NCI-H524 (cell line): ENCODE measurements at places on chromosomes 1 and 21.

DNA sequence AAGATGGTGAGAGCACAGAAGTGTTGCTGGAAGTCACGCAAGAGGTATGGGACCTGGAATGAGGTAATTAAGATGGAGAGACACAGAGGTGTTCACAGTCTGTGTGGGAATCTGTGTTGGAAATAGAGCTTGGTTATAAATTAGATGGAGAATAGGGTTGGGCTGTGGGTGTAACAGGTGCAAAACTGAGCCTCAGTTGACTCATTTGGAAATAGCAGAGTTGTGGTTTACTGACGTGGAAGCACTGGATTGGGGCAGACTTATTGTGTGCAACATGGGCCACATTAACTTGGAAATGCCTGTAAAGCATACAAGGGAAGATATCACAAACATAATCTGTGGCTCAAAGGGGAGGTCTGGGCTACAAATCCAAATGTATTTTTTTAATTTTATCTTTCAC lies 13.0 kb downstream of the CAMSAP2 start:
- no peak for DNase-seq

DNA sequence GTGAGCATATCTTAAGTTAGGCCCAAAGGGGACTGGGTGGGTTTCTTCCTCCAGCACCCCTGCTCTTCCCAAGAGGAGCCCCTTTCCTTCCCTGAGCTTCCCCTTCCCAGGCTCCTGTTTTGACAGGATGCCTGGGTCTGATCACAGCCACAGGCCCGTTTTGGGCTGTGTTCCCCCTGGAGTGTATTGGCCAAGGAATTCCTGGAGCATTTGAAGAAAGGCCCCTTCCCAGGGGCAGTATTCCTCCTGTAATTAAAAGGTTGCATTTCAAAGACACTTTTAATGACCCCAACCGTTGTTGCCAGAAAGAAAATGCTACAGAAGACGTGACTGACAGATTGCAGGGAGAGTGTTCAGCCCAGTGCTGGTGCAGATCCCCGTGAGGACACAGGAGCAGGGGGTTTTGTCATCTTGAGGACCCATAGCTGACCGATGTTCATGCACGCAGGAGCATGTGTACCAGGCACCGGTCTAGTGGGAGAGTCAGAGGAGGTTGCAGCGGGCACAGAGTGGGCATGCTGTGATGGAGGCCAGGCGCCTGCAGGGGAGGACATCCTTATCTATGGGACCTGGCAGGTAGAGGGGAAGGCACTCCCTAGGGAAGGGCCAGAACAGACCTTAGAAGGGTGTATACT lies 19.3 kb upstream of the LBR start:
- DNase-seq: no peak

DNA sequence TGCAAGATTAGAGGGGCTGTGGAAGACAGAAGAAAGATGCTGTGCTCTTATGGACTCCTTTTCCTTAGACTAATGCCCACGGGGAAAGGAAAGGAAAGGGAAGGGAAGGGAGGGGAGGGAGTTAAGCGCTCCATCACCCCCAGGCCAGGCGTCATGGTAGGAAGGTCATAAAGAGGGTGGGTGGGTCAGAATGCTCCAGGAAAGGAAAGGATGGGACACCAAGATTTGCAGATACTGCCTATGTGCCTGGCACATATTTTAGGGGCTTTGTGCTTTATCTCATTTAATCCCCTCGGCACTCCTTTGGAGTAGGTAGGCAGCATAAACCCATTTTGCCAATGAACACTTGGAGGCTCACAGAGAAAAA lies 41.4 kb downstream of the MAB21L3 start:
- no peak for DNase-seq

DNA sequence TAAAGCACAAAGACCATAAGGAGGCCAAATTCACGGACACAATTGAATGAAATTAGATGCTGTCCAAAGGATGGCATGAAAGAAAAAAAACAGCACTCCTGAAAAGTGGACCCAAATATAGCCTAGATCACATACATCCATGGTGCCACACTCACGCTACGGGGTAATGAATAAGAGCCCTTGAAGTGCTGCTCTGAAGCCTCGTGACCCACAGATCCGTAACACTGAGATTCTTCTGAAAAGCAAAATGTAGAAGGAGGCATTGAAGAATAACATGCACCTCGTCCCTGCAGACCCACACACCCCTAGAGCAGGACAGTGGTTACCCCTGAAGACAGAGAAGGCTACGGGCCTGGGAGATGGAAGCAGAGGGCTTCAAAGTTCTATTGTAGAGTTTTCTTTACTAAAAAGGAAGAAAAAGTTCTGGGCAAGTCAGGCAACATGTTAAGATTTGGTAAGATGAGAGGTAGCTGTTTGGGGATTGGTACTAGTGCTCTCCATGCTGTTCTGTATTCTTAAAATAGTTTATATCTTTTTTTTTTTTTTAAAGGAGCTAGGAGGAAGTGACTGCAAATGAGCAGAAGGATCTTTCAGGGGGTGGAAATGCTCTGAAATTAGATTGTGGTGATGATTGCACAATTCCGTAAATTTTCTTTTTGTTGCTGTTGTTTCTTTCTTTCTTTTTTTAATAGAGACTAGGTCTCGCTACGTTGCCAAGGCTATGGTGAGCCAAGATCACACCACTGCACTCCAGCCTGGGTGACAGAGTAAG lies 4.1 kb upstream of the ITGB2 start:
- DNase-seq: no peak

- no peak for DNase-seq
Measured at GRCh38 chr1:118047006-118047649, 117.6 kb downstream of the WDR3 start.

GRCh38 chr21:21713651-21714180 lies 715.5 kb downstream of the NCAM2 start:
- no peak for DNase-seq

- no peak for DNase-seq
Measured at GRCh38 chr1:110647254-110647891, 27.4 kb downstream of the KCNA3 start.

DNA sequence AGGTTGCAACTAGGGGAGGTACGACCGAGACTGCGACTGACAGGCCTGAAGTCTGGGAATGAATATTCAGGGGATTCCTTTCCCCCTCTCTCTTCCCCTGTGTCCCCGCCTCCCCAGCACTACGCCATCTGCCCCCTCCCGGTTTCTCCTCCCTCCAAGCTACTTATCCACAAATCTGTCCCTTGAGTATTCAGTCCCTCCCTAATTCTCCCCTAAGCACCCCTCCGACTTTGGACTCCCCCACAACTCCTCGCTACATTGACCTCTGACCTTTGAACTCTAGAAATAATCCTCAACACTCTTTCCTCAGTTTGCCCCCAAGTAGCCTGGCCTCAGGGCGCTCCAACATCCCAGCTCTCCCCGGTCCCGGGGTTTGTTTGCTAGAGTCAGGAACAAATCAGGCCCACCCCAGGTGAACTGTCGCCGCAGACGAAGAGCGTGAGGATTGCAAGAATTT lies 393 bp downstream of the LYSMD1 start:
- DNase-seq: peak; percentile 83

DNA sequence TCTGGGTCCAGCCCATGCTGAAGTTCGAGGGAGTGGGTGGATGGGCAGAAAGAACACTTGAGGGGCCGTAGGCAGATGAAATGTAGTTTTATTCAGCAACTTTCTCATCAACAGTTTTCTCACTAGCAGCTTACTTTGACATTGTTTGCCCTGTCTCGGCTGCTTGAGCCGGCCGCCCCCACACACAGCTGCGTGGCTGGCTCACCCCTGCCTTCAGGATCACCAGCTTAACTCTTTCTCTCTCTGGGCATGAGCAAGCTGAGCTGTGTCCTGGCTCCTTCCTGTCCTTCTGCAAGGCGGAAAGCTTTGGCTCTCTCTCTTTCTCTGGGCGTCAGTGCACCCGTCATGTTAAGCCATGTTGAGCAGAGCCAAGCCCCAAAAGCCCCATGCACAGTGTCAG lies 104.4 kb upstream of the GNG12 start:
- no peak for DNase-seq

DNA sequence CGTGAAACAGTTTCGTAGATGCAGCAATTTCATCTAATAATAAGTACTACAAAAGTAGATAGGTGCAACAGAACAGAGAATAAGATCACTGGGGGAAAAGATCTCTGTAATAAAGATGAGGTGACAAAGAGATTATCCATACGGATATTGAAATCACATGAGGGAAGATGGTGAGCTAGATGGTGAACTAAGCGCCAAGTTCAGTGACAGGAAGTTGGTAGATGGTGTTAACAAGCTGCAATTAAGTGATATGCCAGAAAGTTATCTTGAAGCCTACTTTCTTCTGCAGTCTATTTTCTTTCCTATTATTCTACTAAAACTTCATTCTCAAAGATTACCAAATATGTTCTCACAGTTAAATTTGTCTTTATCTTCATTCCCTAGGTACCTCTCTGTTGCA lies 7.1 kb downstream of the LRIF1 start:
- no peak for DNase-seq

DNA sequence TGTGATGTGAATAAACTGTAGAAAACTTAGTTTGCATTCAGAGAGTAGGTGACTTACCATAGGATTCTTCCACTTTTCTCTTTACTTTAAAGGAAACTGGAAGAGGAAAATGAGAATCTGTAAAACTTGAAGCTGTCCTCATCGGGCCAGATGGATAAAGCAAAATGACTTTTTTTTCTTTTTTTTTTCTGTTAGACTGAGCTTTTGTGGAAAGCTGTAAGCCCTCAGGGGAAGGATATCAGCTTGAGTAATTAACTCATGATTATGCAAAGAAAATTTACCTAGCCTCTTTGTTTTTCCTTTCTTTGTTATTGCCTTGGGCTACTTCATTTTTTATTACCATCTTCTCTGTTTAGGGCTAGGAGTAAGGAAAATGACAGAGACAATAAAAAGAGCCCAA lies 53.4 kb downstream of the DPH5 start:
- no peak for DNase-seq
